Renal cortex interstitium (tissue), 15 donors: ENCODE measurements at places on chromosomes 4 and X.

GRCh38 chr4:25969374-25970155 lies 55.5 kb downstream of the SMIM20 start:
- DNase-seq: no peak

DNA sequence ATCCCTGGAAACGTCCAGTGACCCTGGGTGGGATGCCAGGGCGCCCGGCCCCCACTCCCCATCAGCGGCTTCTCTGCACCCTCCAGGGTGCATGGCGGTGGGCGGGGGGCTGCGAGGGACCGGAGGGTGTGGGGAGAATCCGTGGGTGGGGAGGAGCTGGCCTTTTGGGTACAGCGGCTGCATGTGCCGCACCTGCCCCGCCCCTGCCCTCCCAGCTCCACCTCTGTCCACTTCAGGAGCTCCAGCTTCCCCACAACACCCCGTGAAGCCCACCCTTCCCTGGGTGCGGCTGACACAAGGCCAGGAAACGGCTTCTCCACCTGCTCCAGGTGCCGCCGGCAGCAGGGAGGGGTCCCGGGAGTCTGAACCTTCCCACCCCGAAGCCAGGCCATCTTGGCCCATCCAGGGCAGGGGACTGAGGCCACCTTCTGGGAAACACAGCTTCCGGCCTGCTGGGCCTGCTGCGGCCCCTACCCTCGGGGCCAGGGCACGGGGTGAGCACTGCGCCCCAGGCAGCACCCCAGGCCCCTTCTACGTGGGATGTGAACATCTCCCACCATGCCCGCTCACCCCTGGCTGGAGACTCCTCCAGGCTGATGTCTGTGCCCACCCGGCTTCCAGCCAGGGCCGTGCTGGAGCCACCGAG lies 34.6 kb downstream of the CPLX1 start:
- DNase-seq: no peak

DNA sequence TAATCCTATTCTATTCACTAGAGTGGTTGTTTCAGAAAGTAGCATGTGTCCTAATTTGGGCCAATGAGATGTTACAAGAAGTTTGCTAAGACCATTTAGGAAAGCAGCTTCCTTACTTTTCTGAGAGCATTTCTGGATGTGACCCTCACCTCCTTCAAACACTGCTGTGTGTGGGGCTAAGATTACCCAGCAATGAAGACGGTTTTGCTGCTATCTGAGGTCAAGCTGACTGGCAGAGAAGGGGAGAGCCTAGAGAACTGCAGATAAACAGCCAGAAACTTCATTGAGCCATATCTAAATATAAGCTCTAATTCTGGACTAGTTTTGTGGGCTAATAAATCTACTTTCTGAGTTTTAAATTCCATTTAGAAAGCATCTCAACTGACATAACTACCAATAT lies 36.4 kb downstream of the ZAR1 start:
- no peak for DNase-seq

GRCh38 chr4:1305781-1306455 lies 16.2 kb downstream of the MAEA start:
- DNase-seq: no peak

DNA sequence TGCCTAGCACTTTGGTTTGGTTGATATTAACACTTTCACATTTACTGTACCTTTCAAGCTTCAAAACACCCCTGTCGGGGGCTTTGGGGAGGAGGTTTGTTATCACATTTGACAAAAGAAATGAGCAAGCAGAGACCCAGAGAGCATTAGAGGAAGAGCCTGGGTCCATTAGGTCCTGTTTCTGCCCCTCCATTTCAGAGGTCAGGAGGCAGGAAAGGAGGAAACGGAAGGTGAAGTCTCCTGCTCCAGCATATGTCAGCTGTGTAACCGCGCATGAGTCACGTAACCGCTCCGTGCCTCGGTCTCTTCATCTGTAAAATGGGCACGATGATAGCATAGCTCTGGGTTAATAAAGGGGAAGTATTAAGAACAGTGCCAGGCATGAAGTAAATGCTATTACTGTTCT lies 201.9 kb upstream of the BCOR start:
- DNase-seq: no peak

DNA sequence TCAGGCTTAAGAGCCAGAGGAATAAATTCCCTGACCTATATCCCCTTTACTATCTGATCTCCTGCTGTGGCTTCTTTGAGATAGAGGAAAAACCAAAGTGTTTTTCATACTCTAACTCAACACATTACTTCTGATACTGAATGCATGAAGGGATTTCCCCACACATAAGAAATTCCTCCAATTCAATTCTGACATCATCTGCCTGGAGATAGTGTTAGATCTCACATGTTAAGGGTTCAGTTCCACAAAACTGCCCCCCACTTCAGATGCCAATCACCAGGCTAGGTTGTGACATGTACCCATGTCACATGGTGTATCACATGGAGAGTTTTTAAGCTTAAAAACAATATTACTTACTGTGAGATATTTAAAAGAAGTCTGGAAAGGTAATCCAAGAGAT lies 46.8 kb downstream of the GSTCD start:
- DNase-seq: no peak

DNA sequence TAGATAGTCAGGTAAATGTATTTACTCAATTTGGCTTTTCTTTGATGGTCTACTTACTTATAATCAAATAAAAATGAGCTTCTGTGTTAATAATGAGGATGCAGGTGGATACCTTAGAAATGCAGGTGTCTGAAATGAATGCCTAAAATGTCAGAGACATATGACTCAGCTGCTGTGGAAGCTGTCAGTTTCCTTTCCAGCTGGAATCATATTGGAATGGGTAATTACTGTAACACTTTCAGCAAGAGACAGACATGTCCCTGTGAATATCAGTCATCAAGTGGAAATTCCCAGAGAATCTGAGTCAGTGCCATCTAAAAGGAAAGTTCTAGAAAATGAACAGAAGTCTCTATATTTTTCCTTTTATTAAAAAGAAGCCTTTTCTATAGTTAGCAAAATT lies 783.0 kb upstream of the AADAT start:
- no peak for DNase-seq

DNA sequence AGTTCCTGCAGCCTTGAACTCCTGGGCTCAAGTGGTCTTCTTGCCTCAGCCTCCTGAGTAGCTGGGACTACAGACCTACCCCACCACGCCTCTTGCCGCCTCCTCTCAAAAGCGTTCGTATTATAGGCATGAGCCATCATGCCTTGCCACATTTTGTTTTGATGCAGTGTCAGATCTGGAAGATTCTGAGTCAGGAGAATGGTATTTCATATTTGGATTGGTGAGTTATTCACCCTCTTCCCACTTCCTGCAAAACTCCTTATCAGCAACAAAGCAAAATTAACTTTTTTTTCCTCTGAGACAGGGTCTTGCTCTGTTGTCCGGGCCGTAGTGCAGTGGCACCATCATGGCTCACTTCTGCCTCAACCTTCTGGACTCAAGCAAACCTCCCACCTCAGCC lies 29.6 kb downstream of the REST start:
- no peak for DNase-seq

DNA sequence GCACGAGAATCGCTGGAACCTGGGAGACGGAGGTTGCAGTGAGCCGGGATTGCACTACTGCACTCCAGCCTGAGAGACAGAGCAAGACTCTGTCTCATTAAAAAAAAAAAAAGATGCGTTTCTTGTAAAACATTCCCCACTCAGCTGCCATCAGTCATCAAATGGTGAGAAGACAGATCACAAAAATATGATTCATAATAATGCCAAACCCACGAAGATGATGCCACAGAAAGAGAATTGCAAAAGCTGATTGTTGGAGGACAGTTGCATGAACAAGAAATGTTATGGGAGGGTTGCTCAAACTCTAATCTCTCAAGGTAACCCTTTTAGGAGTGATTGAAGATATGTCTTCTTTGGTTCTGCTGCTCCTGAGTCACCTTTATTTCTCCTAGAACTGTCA lies 21.4 kb upstream of the SMIM14 start:
- no peak for DNase-seq

DNA sequence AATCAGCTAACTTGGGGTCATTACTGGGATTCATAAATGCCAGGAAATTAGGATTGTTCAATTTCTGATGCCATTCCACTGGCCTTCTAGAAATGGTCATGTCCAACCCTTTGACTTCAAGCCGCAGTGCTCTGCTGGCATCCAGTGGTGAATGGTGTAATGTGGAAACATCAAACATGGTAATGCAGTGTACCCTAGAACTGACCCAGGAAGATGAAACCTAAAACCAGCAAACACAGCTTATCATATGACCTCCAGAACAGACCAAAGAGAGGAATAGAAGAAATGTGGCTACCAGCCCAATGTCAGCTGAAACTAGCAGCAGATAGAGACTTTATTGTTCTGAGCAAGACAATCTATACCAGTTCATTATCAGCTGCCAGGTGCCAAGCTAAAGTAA lies 13.8 kb downstream of the CXCL13 start:
- DNase-seq: no peak

GRCh38 chrX:37357436-37357835 lies 8.3 kb downstream of the PRRG1 start:
- DNase-seq: no peak

DNA sequence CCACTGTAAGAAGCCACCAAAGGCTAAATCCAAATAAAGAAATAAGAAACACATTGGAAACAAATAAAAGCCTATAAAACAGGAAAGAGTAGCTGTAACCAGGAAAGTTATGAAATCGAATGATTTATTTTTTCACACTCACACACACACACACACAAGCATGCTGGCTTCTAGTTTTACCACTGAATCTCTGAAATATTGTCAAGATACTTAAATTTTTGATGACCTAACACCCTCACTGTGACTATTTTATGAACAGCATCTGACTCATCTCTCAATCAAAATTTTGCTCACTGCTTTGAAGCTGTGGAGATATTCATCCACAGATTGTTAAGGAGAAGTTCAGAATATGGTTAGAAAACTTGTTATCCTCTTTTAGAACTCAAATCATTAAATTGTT lies 13.9 kb upstream of the GABRB1 start:
- no peak for DNase-seq

DNA sequence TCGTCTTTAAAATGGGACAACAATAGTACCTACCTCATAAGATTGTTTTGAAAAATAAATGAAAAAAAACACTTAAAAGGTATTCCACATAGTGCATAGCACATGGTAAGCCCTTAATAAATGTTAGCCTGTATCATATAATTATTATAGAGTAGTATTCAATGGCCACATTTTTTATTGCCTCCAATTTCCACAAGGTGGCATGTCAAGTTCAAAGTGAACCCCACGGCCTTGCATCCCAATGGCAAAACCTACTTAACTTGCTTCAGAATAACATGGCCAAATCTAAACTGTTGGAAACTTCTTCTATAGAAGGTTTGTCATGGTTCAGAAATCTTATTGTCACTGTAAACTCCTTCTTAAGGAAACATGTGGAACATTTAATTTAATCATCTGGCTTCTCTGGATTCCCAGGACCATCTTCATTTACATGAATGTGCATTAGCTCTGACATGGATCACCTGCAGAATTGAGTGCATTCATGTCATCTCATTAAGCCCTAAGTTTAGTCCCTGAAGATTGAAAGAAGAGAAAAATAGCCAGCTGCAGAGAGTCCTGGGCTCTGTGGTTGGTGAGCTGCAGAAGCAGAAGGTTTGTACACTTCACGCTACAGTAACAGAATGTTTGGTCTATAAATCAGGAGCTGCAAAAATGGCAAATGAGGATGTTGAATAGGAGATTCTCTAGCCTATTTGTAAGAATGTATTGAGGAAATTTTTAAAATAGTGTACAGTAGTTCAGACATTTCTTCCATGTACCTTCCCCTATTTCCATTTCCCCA lies 61.0 kb downstream of the ANXA3 start:
- no peak for DNase-seq

GRCh38 chr4:8000721-8001491 lies 61.2 kb upstream of the AFAP1 start:
- DNase-seq: no peak
